ENCODE measurements at places on chromosomes 5 and 9.

DNA sequence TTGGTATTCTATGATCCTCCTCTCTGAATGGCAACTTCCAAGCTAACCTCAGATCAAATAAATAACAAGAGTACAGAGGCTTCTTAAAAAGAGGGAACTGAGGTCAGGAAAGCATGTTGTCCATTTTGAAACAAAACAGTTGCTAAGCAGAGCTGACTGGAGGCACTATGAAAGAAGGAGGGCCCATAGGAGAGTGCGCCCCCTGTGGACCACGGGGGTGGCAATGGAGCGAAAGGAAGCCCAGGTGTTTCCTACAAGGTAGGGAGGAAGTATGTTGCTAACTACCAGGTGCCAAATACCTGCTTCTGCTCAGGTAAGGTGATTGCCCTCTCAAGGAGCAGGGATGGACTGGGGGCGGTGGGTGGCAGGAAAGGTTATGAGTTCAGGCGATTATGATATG is 101.8 kb upstream of the MAST4 start:
- DNase-seq, result no peak

DNA sequence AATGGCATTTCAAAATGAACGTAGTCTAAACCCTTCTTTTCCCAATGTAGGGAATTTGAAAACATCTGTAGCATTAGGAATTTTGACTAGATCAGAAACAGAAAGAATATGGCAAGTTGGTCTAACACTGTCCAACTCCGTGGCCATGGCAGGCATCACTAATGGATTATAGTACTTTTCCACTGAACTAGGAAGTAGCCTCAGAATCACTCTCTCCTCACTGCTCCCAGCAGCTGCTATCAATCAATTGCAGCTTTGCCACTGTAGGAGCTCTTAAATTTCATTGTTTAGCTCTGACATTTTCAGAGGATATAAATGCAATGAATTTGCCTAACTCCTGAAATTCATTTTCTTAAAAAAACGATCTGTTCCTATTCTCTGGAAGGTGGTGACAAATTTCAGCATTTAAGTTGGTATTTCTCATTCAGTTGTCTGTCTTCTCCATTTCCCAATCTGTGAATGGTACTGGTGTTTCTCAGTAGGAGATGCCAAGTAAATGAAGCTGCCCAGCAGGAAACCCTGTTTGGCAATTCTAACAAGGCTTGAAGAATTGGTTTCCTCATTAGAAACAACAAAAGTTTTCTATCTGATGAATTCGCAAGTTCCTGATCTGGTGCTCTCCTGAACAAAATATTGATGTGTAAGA is 64.7 kb downstream of the TLR4 start:
- no peak for DNase-seq

DNA sequence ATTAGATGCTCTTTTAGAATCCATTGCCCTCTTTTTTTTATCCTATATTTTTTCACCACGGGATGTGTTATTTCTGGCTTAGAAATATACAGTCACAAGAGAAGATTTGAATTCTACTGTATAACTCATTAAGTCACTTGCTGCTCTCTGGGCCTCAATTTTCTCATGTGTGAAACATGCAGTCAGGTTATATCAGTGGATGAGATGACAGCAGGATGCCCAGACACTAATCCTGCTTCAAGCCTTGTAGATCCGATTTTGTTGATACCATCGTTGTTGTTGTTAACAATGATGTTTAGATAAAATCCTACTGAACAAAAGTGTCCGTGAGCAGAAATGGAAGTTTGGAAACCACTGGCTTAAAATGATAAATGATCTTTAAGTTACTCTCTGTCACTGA is 421.9 kb upstream of the DMAC1 start:
- DNase-seq, result no peak

GRCh38 chr5:68884144-68884754 is 209.6 kb upstream of the SLC30A5 start:
- DNase-seq, result no peak

- DNase-seq, result no peak
These were observed 225.7 kb downstream of the TLR4 start for GRCh38 chr9:117929868-117930267.

DNA sequence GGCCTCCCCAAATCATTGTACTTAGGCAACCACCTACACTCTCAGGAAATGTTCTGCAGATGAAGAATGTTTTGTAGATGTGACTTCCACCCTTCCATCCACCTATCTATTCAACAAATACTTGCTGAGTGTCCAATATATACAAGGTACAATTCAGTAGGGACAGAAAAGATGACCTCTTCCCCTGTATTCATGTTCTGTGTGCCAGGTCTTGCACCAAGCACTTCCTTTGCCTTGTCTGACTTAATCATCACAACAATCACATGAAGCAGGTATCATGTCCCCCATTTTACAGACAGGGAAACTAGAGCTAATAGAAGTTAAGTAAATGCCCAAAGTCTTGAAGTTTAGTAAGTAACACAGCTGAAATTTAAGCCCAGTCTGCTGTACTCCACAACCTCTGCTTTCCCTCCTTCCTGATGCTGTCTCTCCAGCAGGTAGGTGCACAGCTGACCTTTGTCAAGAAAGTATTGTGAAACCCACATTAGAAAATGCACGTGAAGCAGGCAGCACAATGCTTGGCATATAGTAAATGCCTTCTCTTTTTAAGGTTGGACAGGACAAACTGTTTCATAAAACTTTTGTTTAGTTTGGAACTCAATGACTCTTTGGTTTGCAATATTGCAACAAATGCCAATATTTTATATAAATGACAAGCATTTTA is 296.5 kb downstream of the DEPDC1B start:
- DNase-seq, result no peak

DNA sequence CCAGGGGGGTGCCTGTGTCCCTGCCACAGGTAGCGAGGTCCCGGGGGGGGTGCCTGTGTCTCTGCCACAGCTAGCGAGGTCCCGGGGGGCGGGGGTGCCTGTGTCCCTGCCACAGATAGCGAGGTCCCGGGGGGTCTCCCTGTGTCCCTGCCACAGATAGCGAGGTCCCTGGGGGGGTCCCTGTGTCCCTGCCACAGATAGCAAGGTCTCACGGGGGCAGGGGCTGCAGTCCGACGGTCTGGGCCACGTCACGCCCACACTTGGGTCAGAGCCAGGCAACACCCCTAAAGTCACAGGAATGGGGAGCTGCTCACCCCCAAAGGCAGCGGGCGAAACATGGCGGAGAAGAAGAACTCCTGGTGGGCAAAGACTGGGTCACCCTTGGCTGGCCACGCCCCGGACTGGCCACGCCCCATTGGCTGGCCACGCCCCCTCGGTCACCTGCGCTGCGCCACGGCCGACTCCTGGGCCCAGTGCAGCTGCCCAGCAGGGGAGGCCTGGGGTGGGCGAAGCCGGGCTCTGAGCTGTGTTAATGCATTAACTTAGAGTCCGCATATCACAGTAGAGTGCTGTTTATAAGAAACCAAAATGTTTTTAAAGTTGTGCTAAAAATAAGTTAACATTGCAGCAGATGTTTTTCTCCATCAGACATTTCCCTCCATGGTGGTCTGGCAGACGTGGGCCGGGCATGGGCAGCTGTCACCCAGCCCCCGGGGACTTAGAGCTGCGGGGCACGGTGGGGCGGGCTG is 7.0 kb downstream of the NOXA1 start:
- DNase-seq, result no peak

DNA sequence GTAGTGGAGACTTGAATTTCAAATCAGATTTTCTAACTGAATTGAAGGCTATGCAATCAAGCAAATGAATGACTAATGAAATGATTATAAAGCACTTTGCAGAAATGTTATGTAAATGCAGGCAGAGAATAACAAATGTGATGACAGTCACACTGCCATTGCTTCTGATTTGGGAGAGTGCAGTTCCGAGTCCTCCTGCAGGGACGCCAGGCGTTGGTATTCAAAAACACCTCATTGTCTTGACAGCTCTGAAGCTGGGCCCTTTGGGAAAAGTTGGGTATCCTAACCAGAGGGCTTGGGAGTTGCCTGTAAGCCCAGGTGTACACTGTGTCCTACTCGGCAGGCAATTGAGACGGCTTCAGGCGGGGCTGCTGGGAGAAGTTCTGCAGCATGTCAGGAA is 57.9 kb downstream of the C5orf15 start:
- DNase-seq, result no peak

- DNase-seq, result no peak
These were observed 20.6 kb downstream of the DMAC1 start for GRCh38 chr9:7778851-7779600.

GRCh38 chr5:14199902-14200301 is 56.8 kb downstream of the TRIO start:
- DNase-seq, result no peak

GRCh38 chr9:128422783-128423150 is 2.1 kb downstream of the CERCAM start:
- no peak for DNase-seq

- DNase-seq, result no peak
These were observed 28.5 kb downstream of the RHOBTB3 start for GRCh38 chr5:95759634-95760033.

DNA sequence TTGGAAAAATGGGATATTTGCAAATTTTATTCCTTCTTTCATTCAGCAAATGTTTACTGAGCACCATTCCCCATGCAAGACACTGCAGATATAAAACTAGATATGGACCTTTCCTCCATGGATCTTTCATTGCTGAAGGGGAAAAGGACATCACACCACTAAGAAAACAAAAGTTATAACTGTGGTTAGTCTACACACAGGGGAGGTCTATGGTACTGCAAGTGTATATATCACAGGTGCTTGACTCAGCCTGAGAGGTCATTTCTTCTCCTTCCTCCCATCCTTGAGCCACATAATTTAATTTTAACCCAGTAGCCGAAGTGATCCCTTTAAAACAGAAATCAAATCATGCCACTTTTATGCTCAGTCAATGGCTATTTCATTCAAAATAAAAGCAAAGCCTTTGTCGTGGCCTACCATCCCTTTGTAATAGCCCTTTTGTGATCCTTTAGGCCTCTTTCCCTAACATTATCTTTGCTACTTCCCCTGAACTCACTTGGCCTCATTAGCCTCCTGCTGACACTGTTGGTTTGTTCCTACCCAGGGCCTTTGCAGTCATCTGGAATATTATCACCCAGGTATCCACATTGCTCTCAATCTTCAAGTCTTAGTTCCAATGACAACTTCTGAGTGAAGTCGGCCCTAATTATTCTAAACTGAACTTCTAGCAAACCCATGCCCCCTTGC is 213.2 kb downstream of the GABRB2 start:
- no peak for DNase-seq

- no peak for DNase-seq
These were observed 255.0 kb upstream of the IRX2 start for GRCh38 chr5:3006526-3006925.

- no peak for DNase-seq
These were observed 58.7 kb upstream of the ERBIN start for GRCh38 chr5:65867542-65868195.

DNA sequence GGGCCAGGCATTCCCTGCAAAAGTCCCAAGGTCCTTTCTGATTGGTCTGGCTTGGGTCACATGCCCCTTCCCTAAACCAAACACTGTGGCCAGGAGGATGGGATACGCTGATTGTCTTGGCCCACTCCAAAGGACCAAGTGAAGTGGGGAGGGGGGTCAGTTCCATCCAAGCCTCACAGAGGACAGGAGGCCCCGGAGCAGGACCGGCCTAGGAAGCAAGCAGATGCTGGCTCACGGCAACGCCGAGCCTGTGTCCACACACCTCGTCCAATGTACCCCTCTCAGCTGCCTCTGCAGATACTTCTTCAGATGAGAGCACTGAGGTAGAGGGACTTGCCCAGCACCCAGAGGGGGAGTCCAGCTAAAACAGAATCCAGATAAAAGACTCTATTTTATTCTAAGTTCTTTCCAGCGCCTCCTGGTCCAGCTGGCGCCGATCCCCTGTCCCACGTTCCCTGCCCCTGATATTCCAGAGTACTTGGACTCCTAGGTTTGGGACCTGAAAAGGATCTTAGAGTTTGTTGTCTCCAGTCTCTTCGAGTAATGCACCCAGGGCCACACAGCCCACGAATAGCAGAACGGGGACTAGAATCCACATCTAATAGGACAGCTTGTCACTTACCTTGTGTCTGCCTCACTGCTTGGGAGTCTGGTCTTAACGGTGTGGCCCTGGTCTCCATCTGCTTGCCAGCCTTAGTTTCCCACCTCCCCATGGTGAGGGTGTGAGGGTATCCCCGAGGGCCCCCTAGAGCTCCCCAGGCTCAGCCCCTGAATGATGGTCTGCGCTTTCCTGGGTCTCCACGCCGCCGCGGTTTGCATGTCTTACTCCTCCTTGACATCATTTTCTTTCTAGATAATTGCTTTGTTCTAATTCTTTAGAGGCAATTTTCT is 72.4 kb upstream of the UNC5A start:
- DNase-seq, result no peak

GRCh38 chr5:91150234-91150633 is 232.9 kb downstream of the ARRDC3 start:
- DNase-seq, result no peak

DNA sequence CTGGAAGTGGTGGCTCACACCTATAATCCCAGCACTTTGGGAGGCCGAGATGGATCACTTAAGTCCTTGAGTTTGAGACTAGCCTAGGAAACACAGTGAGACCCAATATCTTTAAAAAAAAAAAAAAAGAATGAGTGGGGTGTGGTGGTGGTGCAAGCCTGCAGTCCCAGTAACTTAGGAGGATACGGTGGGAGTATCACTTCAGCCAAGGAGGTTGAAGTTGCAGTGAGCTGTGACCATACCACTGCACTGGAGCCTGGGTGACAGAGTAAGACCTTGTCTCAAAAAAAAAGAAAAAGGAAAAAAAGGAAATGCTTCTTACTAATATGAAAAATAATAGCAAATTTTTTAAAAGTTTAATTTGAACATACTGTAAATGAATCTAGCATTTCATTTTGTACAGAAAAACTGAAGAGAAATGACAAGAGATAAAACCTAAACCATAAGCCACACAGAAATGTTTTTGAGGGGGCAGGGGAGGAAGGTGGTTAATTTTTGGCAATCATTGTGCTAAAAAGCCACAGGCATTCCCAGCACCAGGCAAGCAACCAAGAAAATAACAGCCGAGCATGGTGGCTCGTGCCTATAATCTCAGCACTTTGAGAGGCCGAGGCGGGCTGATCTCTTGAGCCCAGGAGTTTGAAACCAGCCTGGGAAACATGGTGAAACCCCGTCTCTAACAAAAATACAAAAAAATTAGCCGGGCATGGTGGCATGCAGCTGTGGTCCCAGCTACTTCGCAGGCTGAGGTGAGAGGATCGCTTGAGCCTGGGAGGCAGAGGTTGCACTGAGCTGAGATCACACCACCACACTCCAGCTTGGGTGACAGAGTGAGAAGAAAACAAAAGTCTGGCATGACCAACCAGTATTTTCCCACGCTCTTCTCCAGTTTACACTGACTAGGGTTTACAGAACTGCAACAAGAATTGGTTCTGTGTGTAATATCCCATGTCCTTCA is 114.5 kb upstream of the NR5A1 start:
- DNase-seq, result peak; percentile 94

GRCh38 chr9:135117281-135117680 is 29.8 kb downstream of the OLFM1 start:
- no peak for DNase-seq

DNA sequence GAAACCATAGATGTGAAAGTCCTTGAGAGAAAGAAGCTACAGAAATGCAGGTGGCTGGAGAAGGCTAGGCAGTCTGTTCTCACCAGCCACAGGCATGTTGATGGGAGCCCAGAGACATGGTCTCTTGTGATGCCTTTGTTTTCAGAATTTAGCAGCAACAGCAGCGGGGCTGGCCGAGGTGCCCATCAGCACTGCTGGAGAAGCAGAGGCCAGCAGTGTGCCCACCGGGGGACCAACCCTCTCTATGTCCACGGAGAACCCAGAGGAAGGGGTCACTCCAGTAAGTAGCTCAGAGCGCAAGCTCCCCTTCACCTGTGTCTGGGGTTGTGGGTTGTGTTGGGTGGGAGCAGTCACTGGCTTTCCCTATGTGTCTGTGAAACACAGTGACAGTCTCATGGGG is 59.6 kb downstream of the COL15A1 start:
- DNase-seq, result no peak

- no peak for DNase-seq
These were observed 29.3 kb downstream of the GOLGA2 start for GRCh38 chr9:128246471-128246870.

Measured in GM12878 (cell line).